Activated CD4-positive, alpha-beta T cell treated with anti-CD3 and anti-CD28 coated beads, Interleukin-2, amount 50 U/mL, for 16 hours (primary cell): ENCODE measurements at places on chromosomes 7 and 10.

- no peak for DNase-seq
Observed at GRCh38 chr10:78852466-78853240, 216.1 kb upstream of the ZMIZ1 start.

DNA sequence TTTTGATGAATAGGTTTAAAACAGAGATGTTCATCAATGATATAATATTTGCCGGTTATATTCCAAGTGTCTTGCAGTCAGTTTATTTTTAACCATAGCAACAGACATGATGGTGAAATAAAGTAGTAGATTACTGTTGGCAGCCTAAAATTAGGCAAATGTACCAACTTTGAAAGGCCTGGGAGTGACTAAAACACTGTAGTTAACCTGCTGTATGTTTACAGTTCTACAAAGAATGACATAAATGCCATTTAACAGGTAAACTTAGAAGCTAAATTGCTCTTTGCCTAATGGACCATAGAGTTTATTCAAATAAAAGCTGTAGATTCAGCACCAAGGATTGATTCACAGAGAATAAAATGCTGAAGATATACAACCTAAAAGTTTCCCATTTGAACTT is 64.1 kb downstream of the PHTF2 start:
- no peak for DNase-seq

DNA sequence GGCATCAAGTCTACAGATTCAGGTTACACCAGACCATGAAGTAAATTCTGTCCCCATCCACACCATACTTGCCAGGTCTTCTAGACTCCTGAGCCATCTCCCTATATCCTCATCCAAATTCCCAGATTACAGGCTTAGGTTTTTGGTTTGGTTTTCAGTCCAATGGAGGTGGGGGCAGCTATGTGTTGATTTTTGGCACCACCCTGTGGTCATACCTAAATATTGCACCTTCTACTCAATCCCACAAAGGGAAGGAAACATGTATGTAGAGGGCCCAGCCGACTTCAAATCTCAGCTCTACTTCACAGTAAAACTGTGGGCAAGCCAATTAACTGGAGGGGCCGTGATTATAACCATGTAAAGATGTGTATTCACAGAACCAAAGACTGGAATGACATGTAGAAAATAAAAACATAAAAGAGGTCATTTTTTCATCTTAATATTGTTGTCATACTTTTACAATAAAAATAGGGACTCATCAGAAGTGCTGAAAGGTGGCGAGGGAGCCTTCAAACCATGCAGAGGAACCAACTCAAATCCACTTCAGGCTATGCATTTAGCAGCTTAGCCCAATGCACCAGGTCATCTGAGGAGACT is 19.8 kb downstream of the ERCC6 start:
- peak; percentile 44 for DNase-seq

DNA sequence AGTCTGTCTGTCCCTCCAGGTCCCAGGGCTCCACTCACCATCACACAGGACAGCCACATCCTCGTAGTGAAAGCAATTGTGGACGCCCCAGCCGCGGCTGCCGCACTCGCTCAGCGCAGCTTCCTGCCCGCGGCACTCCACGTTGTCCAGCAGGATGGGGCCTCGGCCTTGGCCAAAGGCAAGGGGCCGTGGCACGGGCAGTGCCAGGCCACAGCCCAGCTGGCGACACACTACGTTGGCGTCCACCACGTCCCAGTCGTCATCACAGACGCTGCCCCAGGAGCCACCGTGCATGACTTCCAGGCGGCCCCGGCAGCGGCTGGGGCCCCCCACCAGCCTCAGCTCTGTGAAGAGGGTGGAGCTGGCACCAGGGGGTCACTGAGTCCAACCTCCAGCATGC is 9.2 kb downstream of the SSC4D start:
- no peak for DNase-seq

- no peak for DNase-seq
Observed at GRCh38 chr7:7292608-7293007, 110.3 kb downstream of the C1GALT1 start.

DNA sequence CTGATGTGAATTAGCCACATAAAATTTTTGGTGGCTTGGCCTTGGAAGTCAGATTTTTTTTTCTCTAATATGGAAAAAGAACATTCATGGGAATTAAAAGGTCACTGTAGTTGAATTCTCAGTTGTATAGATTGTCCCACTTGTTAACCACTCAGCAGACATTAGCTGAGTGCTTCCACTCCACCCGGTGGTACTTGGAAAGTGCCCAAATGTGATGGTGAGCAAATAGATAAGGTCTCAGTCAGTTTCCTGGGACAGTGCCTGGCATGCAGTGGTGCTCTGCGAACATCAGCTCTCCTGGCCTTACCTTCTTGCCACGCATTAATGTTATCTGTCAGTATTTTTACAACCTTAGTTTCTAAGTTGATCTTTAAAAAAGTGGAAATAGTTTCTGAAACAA is 1.4 kb downstream of the ATP5F1C start:
- no peak for DNase-seq

DNA sequence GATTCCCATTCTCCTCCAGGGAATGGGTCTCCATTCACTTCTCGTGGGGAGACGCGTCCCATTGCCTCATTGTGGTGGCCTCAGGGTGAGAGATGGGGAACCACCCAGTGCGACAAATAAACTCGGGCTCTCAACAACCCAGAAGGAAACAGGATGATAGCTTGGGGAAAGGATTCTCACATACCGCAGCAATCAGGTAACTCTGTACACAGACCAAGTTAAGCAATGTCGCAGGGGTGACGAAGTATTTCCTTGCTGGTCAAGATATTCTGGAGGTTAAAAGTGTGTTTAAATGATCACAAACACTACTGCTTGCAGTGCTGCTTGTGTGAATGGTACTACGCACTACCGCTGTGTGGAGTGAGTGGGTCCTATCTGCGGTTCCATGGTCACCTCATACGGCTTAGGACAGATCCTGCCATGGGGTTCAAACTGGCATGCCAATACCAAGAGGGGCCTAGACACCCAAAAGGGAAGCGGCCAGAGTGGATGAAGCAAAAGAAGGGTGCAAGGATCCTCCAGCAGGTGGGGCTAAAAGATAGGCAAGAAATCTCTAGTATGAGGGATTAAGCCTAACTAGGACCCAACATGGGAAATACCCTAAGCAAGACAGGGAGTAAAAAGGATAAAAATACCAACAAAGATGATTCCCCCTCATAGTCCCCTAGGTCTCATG is 143.8 kb upstream of the TMEM106B start:
- peak; percentile 53 for DNase-seq

- no peak for DNase-seq
Observed at GRCh38 chr10:66760941-66761340, 164.9 kb upstream of the LRRTM3 start.

- no peak for DNase-seq
Observed at GRCh38 chr7:42315103-42315502, 78.1 kb upstream of the GLI3 start.

- no peak for DNase-seq
Observed at GRCh38 chr7:69193061-69193460, 405.2 kb upstream of the AUTS2 start.

- DNase-seq: no peak
Observed at GRCh38 chr7:155928583-155928982, 116.3 kb upstream of the SHH start.

- no peak for DNase-seq
Observed at GRCh38 chr7:133358708-133359107, 105.8 kb downstream of the EXOC4 start.

- no peak for DNase-seq
Observed at GRCh38 chr7:80047856-80048459, 86.7 kb upstream of the GNAI1 start.

- no peak for DNase-seq
Observed at GRCh38 chr7:157946398-157947060, 609.7 kb downstream of the DNAJB6 start.

DNA sequence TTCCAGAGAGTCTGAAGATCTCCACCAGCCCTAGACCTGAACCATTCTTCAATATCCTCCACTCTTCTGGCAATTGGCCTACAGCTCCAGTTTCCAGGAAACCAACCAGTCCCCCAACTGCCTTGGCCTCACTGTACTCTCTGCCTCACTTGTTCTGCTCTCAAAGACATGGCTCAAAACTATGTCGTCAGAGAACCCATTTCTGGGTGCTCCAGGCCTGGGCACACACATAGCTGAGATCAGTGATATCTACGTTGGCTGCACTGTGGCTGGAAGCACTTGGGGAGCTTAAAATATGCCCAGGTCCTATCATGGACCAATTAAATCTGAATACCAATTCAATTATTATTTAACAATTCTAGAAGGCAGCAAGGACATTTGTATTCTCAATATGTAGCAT is 93.1 kb downstream of the COBL start:
- no peak for DNase-seq

DNA sequence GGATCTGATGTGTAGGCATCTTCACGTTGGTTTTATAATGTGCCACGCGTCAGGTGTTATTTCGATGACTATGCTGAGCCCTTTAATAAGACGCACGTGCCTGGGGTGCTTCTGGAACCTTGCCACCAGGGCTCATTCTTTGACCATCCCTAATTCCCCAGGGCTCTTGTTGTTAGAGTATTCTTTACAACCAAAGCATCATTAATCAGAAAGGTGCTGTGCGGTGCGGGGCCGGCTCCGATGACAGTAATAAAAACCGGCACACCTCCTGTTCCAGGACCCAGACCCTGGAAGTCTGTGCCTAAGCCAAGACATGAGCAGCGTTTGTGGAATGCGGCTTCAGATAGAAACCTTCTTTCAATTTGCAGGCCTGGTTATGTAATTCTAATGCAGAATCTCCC is 58.4 kb downstream of the MGMT start:
- no peak for DNase-seq

DNA sequence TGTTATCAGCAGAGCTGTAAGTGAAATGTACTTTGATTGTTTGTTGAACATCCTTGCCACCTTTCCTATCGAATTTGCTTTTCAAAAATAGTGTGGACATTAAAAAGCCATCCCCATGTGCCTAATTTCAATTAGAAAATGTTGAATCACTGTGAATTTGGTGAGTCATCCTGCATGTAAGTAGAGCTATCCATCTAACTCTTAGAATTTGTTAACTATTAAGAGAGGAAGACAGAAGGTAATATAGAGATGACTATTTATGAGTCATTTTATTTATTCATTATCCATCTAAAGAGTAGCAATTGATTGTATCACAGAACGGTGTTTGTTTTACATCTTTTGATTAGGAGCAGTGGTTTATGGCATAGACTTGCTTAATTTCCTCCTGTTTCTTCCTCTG is 154.7 kb downstream of the MGMT start:
- DNase-seq: no peak

DNA sequence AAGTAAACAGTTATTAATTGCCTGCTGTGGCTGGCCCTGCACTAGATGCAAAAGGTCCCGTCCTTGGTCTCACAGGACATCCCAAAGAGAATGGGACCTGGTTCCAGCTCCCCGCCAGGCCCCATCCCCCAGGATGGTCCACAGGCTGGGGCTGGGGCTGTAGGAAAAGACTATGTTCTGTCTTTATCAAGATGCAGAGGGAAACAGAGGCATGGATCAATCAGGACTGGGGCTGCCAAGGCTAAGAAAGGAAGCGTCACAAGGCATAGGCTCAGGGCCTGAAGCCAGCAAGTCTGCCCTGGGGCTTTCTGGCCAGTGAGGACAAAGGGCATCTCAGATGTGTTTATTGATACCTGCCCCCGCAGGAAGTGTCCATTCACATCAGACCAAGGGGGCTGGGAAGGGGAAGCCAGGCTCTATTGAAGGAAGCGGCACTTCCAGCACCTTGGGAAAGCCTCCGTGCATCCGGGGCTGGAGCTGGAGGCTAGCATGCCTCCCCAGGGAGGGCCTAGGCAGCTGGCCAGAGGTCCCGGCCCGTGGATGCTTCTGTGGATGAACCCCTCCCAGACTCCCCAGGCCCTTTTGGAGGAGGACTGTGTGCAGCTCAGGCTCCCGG is 5.8 kb downstream of the VSIR start:
- DNase-seq: no peak

GRCh38 chr7:100965723-100966541 is 3.4 kb upstream of the MUC12 start:
- peak; percentile 79 for DNase-seq

DNA sequence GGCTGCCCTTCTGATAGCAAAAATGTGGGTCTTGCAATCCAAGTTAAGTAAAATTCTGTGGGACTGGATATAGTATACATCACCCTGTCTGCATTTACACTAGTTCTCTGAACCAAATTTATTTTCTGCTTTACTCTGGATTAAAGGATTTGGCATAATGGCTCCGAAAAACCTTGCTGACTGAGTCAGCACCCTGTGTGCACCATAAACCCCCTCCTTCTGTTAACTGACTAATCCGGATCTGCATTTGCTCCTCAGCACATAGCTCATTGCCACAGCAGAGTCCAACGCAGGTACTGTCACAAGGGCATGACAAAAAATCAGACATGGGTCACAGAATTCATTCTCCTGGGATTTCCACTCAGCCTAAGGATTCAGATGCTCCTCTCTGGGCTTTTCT is 1.3 kb downstream of the OR2A5 start:
- no peak for DNase-seq
